ENCODE measurements at places on chromosomes 4 and X. TPM values are rescaled to one million over a fixed set of nuclear protein-coding genes. Genes with fewer than 3 reads are reported as not detected.
A peak's percentile ranks its signal among the peaks of the same experiment; 100 is the strongest.

DNA sequence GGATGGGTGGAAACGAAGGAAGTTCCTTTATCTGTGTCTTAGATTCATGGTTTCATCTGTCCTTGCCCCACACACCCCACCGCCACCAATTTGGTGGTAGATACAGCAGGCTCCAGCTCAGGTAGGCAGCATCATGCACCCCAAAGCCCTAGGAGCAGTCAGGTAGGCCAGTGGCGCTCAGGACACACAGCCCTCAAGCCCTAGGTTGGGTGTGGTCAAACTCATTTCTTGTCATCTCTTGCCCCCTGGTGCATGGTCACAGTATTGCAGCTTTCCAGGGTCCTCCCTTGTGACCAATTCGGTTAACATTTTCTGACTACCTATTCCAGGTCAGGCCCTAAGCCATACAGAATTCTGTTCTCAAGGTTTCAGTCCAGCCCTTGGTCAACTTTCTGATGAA lies 14.5 kb upstream of the PRRG3 start:
- DNase-seq, result no peak

DNA sequence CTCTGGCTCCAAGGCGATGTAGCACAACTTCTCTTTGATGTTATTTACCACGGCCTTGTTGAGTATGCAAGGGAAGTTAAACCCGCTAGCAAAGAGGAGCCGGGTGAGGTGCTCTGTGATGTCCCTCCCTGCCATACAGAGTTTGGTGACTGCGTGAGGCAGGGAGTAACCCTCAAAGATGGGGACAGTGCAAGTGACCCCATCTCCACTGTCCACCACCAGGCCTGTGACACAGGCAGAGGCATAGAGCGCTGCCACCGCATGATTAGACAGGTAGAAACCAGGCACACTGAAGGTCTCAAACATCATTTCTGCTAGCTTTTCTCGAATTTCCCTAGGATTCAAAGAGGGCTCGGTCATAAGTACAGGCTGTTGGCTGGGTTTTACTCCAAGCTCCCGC lies 677 bp downstream of the ACTRT1 start:
- DNase-seq, result peak; percentile 18

Gene PCDH18
- total RNA-seq, result 23.3 TPM

GRCh38 chrX:136616987-136617685 lies 30.8 kb upstream of the CD40LG start:
- no peak for DNase-seq

DNA sequence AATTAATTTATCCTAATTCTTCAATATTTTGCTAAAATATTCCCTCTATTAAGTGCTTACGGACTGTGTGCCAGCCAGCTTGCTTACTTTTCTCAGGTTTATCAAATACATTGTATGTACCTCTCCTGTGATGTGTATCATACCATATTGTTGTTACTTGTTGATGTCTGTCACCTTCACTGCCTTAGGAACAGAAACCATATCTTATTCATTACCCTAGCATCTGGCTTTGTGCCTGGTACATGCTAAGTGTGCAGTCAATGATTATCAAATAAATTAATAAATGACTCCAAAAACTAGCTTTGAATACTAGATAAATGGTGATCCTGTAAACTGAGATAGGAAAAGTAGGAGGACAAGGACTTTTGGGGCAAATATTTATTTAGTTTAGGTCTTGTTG lies 6.9 kb downstream of the CLCN3 start:
- DNase-seq, result no peak

Gene SLC49A3
- total RNA-seq, result 19.0 TPM

- DNase-seq, result no peak
These were observed 71.0 kb downstream of the GPAT3 start for GRCh38 chr4:83606898-83607297.

DNA sequence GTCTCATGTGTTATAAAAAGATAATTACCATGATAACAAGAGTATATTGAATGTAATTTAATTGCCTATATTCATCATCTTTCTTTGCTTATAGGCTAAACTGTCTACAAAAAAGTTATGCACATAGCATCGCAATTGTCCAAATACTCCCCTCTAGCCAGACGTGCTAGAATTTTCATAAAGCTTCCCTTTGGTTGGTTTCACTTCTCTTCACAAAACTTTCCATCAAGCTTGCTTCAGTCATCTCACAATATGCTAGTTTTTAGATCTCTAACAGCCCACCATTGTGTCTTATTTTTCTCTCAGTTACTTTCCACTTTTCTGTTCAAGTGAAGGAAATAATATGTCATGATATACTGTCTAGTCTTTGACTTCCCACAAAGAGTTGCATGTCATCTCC lies 448.3 kb upstream of the SPANXN1 start:
- DNase-seq, result no peak

DNA sequence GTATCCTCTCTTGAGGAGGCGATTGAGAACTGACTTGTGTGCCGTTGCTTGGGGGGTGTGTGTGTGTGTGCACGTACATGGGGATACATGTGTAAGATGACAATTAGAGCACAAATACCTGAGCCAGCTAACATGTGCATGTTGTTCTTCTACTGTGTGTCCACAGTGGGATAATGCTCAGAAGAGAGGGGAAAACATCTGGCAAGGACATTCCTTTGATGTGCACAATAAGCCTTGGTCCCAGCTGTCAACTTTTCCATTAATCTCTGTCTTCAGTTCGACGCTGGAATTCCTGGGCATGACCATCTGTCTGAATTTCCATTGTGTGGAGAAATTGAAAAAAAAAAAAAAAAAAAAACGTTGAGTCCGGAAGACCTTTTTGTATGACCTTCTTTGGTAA lies 592.0 kb upstream of the GALNTL6 start:
- no peak for DNase-seq

GRCh38 chr4:140126261-140126660 lies 27.7 kb downstream of the MAML3 start:
- DNase-seq, result no peak

- no peak for DNase-seq
These were observed 209.9 kb downstream of the PARM1 start for GRCh38 chr4:75142850-75143249.

Gene PABPC1L2B
- not detected for total RNA-seq

DNA sequence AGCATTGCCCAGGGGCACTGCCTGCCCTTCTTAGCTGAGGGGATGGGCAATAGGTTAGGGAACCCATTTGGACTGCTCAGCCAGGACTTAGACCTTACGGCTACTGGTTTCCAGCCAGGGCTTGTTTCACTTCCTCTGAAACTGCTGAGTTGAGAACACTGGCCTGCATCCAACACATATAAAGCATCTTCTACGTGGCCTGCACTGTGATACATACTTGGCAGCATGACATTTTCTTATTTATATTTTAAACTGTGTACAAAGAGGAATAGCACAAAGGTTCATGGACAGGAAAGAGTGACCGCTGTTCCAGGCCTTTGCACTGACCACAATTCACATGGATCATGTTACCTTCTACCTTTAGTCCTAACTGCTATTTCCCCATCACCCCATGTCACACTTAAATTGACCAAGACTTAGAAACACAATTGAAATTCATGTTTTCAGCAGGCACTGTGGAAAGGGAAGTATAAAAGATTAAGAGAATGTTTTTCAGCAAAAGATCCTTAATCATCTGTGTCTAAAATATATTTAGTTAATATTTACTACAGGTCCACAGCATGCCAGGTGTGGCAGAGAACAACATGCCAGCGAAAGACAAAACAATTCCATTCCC lies 43.7 kb downstream of the NLGN4X start:
- DNase-seq, result no peak

DNA sequence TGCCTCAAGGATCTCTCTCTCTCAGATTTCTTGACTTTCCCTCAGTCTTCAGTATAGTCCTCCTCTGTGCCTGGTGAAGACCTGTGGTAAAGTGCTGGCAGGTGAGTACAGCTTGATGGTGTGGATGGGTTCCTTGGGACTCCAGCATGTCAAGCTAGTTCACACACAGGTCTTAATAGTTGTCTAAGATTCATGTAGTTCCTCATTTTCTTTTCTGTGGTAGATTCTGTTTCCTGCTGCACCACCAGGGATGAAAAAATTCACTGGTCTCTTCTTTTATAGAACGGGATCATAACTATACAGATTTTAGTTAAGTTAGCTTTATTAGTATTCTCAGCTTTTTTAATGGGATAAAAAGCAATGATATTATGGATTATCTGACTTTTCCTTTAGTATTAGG lies 32.5 kb upstream of the PAQR3 start:
- no peak for DNase-seq

DNA sequence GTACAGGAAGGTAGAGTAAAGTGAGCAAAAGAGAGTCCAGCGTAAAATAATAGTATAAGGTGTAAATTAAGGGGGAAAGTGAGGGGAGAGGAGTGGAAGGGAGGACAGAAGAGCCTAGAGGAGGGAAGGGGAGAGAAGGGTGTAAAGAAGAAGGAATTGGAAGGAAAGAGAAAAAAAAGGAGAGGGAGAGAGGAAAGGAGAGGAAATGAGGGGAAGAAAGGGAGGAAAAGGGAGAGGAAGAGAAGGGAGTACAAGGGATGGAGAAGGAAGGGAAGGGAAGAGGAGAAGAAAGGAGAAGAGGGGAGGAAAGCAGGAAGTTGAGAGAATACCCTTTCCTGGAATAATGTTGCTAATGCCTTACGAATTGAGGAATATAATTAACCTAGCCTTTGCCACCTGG lies 3.3 kb upstream of the FAT4 start:
- no peak for DNase-seq

- no peak for DNase-seq
These were observed 161.6 kb downstream of the IL15 start for GRCh38 chr4:141797966-141798365.

DNA sequence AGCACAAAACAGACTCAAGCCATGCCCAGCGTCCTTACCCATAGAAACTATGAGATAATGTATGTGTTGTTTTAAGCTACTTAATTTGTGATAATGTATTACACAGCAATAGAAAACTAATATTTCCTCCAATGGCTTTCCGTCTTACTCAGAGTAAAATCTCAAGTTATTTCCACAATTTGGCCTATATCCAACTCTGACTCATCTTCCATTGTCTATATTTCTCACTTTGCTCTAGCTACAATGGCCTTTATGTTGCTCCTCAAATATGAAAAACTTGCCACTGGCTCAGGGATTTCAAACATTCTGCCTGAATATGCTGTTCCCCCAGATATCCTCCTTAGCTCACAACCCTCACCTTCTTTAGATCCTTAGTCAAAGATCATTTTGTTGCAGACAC lies 31.6 kb downstream of the IQCM start:
- no peak for DNase-seq

DNA sequence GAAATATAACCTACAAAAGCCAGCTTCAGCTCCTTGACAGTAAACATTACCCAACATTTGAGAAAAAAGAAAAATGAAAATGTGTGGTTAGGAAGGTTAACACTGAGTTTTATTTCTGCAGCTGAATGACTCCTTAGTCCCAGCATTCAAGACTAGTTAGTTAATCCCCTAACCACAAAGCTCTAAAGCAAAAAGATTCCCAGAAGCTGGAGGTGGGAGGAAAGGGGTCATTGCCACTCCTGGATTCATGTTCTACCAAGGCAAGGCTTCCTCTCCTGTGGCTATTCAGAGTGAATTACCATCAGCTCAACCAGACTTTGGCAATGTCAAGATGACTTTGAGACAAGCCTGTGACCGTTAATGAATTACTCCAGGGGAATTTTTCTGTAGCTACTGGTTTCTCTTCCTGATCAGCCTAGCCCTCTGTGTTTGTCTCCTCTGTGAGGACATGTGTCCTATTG lies 63.6 kb downstream of the HADH start:
- no peak for DNase-seq

Gene PPP3CA
- total RNA-seq, result 50.2 TPM

DNA sequence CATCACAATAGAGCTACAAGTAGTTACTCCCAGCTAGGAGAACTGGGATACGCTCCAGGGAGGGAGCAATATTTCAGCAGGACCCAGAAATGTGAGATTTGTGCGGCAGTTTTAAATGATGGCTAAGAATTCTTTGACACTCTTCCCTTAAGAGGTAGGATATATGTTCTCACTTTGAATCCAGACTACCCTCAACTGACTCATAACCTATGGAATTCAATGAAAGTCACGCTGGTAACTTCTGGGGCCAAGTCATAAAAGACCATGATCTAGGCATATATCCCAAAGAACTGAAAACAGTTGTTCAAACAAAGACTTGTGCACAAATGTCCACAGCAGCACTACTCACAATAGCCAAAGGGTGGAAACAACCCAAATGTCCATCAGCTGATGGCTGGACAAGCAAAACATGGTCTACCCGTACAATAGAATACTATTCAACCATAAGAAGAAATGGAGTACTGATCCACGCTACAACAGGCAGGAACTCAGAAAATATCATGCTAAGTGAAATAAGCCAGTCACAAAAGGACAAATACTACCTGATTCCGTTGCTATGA lies 10.5 kb downstream of the CD99L2 start:
- DNase-seq, result no peak

DNA sequence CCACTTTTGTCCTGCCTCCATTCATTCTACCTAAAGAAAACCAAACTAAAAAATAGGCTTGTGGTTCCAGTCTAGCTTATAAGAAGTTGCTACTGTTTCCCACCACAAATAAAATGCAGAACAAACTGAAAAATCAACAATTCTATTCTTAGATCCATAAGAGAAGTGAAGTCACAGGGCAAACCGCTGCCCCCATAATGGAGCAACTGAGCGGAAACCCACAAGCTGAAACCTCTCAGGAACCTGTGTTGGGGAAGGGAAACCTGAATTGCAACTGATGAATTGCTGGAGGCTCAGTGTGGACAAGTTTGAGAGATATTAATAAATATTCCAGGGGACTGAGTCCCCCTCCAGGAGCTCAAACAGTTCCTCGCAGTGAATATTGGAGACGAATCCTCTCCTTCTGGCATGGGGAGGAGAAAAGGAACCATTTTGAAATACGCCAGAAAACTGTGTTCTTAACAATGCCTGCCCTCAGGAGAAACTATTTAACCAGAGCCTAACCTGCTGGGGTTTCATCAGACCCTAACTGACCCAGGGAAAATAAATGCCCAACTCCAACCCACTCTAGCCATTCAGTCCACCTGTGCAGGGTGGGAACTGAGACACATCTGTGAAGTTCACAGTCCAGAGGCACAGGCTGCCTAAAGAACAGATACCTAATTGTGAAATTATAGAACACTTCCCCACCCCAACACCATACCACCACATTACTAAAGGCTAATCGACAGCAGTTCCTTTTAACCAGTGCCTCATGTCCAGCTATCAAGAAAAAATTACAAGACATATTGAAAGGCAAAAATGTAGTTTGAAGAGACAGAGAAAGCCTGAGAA lies 22.8 kb upstream of the SH3RF1 start:
- DNase-seq, result no peak

All from mesenteric fat pad (tissue), 1 donor.